Gastrocnemius medialis (tissue), 4 donors: ENCODE measurements at places on chromosomes 12 and 14. TPM values are rescaled to one million over a fixed set of nuclear protein-coding genes. Genes with fewer than 3 reads are reported as not detected.

Gene CDCA3
- 0.81 TPM for total RNA-seq

Gene RND1
- total RNA-seq: 0.36 TPM

Gene ADCY4
- 8.5 TPM for total RNA-seq

Gene CNTN1
- total RNA-seq: 0.17 TPM

- H3K4me1 ChIP-seq: peaks cover 12% of the 10 kb centered on the region
- H3K4me3 ChIP-seq: no peak overlapping the region
- H3K27me3 ChIP-seq: no peaks in the 10 kb centered on the region
- H3K27ac ChIP-seq: no peak overlapping the region
- H3K36me3 ChIP-seq: no peaks in the 10 kb centered on the region
- DNase-seq: no peak
Observed at GRCh38 chr12:3600039-3600720, 109.2 kb downstream of the PRMT8 start.

GRCh38 chr12:21934173-21934572, 7.1 kb downstream of the ABCC9 start:
- peak overlapping the region; percentile 27 for H3K27ac ChIP-seq
- H3K36me3 ChIP-seq: no peaks in the 10 kb centered on the region
- peaks cover 19% of the 10 kb centered on the region for H3K4me1 ChIP-seq
- no peak overlapping the region for H3K4me3 ChIP-seq

DNA sequence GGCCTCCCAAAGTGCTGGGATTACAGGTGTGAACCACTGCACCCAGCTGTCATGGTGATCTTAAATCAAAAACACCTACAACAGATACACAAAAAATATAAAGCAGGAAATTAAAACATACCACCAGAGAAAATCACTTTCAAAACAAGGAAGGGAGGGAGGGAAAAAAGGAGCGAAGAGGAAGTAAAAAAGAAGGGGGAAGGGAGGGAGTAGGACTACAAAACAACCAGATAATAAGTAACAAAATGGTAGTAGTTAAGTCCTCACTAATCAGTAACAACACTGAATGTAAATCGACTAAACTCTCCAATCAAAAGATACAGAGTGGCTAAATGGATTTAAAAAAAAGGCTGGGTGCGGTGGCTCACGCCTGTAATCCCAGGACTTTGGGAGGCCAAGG, 89.0 kb downstream of the SH2B3 start:
- peaks cover 4% of the 10 kb centered on the region for H3K4me1 ChIP-seq
- no peak for DNase-seq
- no peaks in the 10 kb centered on the region for H3K27me3 ChIP-seq

DNA sequence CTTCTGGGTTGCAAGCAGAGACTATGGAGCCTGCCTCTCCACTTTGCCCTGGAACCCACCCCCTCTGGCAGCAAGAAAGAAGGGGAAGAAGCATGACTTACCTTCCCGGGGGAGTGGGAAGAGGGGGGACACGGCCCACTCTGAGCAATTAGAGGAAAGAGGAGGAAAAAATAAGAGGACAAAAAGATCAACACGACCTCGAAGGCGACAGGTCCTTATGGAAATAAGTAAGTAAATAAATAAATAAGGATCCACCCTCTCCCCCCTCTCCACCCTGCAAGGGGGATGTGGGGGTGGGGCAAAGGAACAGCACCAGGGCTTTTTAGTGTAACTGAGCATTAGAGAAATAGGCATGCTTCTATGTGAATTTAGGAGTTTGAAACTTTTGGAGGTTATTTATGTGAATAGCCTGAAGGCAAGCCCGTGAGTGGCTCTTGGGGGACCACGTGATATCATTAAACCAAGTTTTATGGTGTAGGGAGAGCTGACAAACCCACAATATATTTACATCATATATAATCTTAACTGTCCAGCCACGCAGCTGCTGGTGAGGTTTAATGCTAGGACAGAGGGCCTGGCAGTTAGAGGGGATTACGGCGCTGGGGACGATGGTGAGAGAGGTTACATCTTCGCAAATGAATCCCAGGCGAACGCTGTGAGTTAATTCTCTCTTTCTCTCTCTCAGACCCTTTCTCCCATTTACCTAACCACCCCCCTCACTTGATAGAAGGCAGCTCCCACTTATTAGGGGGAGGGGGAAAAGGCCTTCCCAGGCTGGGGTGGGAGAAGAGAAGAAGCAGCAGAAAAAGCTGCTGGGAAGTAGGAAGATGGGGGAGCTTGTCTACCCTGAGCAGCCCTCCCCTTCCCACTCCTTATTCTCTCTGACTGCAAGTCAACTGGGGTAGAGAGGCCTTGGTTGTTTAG, 4.8 kb downstream of the HOXC5 start:
- H3K27me3 ChIP-seq: no peaks in the 10 kb centered on the region
- H3K4me3 ChIP-seq: no peak overlapping the region
- H3K27ac ChIP-seq: peak overlapping the region; percentile 67
- no peak for DNase-seq
- no peaks in the 10 kb centered on the region for H3K36me3 ChIP-seq
- peaks cover 24% of the 10 kb centered on the region for H3K4me1 ChIP-seq

- no peak overlapping the region for H3K4me3 ChIP-seq
- no peaks in the 10 kb centered on the region for H3K27me3 ChIP-seq
- no peaks in the 10 kb centered on the region for H3K36me3 ChIP-seq
- DNase-seq: no peak
Observed at GRCh38 chr14:71130491-71131179, 223.4 kb downstream of the PCNX1 start.
